ENCODE measurements at places on chromosomes 12 and 14. TPM values are rescaled to one million over a fixed set of nuclear protein-coding genes. Genes with fewer than 3 reads are reported as not detected.

The ENDOU gene
- 0.30 TPM for total RNA-seq

The PTHLH gene
- not detected for total RNA-seq

The NRXN3 gene
- not detected for total RNA-seq

The ALX1 gene
- not detected for total RNA-seq

The RDH16 gene
- 0.62 TPM for total RNA-seq

The SFSWAP gene
- 67.8 TPM for total RNA-seq

DNA sequence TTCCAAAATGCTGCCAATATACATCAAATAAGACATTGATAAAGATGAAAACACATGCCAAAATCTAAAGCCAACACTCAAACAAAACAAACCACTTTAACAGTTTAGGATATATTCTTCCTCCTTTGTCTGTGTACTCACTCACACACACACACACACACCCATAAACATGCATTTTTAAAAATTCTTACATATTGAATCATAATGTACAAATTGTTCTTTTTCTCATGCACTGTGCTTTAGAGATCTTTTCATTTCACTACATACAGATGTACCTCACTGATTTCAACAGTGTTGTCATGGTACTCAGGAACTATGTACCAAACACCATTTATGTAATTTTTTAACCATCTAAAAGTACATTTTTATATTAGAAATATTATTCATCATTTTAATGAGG lies 9.5 kb upstream of the RERG start:
- H3K27me3 ChIP-seq = peaks cover 40% of the 10 kb centered on the region
- H3K4me1 ChIP-seq = peaks cover 2% of the 10 kb centered on the region
- DNase-seq = no peak
- no peaks in the 10 kb centered on the region for H3K36me3 ChIP-seq
- H3K4me3 ChIP-seq = no peak overlapping the region
- H3K27ac ChIP-seq = no peak overlapping the region

GRCh38 chr12:24698972-24699371 lies 249.9 kb downstream of the BCAT1 start:
- peaks cover 2% of the 10 kb centered on the region for H3K27me3 ChIP-seq
- DNase-seq = no peak
- H3K4me3 ChIP-seq = no peak overlapping the region

- no peak overlapping the region for H3K27ac ChIP-seq
- peaks cover 5% of the 10 kb centered on the region for H3K27me3 ChIP-seq
- H3K36me3 ChIP-seq = peaks cover 4% of the 10 kb centered on the region
- H3K4me3 ChIP-seq = no peak overlapping the region
- H3K4me1 ChIP-seq = peaks cover 7% of the 10 kb centered on the region
Observed at GRCh38 chr14:97827746-97828145, 1030.6 kb downstream of the VRK1 start.

DNA sequence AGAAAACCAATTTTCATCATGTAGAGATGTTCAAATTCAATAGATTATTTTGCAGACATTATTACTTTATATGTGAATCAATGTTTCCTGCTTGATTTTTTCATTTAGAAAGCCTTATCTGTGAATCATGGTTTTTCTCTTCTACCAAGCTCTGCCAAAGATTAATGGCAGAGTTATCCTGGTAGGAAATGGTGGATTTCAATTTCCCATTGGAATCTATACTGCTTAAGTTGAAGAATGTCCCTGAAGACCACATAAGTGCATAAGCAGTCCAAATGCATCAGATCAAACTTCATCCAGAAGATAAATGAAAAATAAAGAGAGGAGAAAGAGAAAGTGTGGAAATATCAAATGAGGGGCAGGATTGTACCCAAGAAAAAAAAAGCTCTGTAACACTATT lies 5.0 kb downstream of the LUM start:
- no peaks in the 10 kb centered on the region for H3K4me1 ChIP-seq
- DNase-seq = no peak
- no peak overlapping the region for H3K4me3 ChIP-seq
- no peak overlapping the region for H3K27ac ChIP-seq

DNA sequence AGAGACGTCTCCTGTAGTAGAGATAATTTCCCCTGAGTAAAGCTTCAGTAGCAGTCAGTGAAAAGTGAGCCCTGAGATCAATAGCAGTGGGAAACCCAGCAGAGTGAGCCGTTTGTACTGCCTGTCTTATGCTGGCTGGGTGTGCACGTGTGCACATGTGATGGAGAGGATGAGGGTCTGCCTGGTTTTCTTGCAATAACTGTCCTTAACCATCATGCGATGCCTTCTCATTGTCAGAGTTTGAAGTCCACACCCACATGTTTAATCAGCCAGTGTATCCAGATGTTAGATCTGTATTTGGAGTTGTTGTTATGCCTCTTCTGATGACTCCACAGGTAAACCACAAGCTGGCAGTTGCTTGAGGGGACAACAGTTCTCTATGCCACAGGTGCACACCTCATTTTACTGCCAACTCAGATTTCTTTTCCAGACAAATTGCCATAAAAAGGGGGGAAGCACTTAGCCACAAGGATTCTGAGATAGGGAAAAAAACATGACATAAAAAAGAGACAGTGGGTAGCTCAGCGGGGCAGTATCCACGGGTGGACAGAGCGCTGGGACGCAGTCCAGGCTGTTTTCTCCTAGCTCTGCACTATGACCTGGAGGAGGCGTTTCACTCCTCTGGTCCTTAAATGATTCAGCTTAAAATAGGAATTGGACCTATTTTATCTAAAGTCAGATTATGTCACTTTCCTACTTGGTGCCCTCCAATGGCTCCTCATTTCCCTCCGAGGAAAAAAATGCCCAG lies 192.3 kb downstream of the ANO6 start:
- H3K36me3 ChIP-seq = peaks cover 22% of the 10 kb centered on the region
- no peak overlapping the region for H3K27ac ChIP-seq
- H3K4me3 ChIP-seq = no peak overlapping the region

DNA sequence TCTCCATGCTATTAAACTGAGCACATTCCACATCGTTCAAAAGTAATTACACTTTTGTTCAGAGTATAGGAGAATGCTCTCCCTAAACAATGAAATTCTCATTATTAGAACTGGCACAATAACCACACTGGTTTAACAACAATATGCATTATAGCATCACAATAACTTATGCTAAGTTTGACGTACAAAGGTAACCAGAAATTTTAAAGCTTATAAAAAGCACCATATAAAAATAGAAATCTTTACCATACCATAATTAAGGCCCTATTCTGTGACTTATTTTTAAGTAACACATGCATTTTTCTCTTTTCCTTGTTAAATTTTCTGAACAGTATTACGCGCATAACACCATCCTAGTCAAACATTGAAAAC lies 60.4 kb downstream of the SOX5 start:
- H3K27ac ChIP-seq = no peak overlapping the region
- no peaks in the 10 kb centered on the region for H3K36me3 ChIP-seq
- no peak for DNase-seq
- H3K27me3 ChIP-seq = no peaks in the 10 kb centered on the region
- no peaks in the 10 kb centered on the region for H3K4me1 ChIP-seq

- H3K27ac ChIP-seq = no peak overlapping the region
- H3K4me1 ChIP-seq = no peaks in the 10 kb centered on the region
- H3K4me3 ChIP-seq = no peak overlapping the region
Observed at GRCh38 chr14:77153802-77154201, 12.2 kb upstream of the ZDHHC22 start.

DNA sequence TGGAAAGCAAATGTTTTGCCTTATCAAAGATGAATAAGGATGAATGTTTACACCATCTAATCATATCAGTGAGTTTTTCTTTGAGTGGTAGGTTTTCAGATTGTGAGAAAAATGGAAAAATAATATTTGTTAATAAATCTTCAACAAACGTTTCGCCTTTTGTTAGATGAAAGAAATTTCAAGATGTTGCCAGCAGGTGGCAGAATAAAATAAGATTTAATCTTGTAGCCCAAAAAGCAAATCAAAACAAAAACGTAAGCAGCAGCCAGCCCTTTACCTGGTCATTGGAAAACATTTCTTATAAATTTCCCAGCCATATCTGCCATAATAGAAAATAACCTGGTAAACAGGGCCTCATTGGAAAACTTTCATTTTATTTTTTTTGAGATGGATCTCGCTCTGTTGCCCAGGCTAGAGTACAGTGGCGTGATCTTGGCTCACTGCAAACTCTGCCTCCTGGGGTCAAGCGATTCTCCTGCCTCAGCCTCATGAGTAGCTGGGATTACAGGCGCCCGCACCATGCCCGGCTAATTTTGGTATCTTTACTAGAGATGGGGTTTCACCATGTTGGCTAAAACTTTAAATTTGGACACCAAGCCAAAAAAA lies 15.4 kb upstream of the TMEM120B start:
- no peak for DNase-seq
- peak overlapping the region; percentile 25 for H3K27ac ChIP-seq
- H3K4me3 ChIP-seq = no peak overlapping the region
- no peaks in the 10 kb centered on the region for H3K36me3 ChIP-seq

DNA sequence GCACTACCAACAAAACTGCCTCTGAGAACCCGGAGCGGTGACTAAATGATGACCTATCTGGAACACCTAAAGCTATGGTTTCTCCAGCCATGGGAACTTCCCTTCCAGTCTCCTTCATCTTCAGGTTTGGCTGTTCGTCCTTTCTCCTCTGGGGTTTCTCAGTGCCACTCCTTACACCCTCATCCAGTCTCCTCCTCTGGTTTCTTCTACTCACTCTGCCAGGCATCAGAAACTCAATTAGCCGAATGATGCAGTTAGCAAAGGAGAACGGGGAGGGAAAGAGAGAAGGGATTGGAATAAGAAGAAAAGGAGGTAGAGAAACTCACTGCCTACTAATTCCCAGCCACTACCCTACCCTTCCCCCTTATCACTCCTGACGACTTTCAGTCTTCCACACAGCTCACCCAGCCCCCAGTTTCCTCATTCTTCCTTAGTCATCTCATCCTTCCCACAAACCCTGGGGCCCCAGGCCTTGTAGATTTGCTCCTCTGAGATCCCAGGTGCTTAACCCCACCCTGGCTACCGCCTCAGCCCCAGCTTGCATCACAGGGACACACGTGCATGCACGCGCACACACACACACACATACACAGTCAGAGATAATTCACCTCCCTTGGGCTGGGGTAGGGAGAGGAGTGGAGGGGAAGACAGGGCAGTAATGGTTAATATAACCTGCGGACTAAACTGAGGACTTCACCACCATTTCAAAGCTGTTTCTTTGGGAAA lies 13.0 kb downstream of the FGD6 start:
- no peak for DNase-seq
- no peak overlapping the region for H3K27ac ChIP-seq
- peaks cover 7% of the 10 kb centered on the region for H3K4me1 ChIP-seq
- H3K27me3 ChIP-seq = peaks cover 5% of the 10 kb centered on the region
- H3K36me3 ChIP-seq = no peaks in the 10 kb centered on the region
- no peak overlapping the region for H3K4me3 ChIP-seq

GRCh38 chr12:25052196-25052913 lies 103.5 kb upstream of the BCAT1 start:
- peak; percentile 74 for DNase-seq
- peak overlapping the region; percentile 94 for H3K4me3 ChIP-seq
- H3K27me3 ChIP-seq = no peaks in the 10 kb centered on the region
- H3K4me1 ChIP-seq = peaks cover 33% of the 10 kb centered on the region
- peaks cover 10% of the 10 kb centered on the region for H3K36me3 ChIP-seq

DNA sequence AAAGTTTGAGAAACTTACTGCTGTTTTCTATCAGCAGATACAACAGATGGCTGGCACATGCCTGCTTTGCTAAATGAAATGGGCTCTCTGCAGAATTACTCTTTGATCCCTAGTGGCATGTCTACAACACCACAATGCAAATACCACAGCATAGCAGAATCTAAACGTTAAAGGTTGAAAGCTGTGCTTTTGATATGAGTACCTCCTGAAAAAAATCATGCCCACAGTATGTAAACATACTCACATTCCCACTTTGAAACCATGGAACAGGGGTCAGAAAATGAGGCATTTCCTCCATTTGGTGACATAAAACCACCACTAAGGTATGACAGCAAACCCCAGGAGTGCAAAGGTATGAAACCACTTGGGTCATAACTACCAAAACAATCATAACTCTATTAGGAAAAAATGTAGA lies 7.5 kb downstream of the WIF1 start:
- H3K36me3 ChIP-seq = no peaks in the 10 kb centered on the region
- no peaks in the 10 kb centered on the region for H3K4me1 ChIP-seq
- no peak for DNase-seq
- no peak overlapping the region for H3K27ac ChIP-seq
- peaks cover 25% of the 10 kb centered on the region for H3K27me3 ChIP-seq

DNA sequence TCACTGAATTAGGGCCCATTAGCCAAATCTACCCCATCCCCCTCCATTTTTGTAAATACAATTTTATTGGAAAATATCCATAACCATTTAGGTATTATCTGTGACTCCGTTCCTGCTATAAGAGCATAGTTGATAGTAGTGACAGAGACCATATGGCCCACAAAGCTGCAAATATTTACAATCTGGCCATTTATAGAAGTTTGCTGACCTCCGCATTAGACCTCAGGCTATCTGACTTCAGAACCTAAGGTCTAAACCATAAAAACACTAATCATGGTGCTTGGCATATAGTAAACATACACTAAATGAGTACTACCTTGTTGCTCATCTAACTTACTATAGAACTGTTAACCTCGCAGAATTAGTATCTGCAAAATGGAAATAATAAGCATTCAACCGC lies 124.8 kb downstream of the NPAS3 start:
- H3K27me3 ChIP-seq = no peaks in the 10 kb centered on the region
- H3K4me3 ChIP-seq = no peak overlapping the region
- no peak for DNase-seq
- no peaks in the 10 kb centered on the region for H3K36me3 ChIP-seq
- no peak overlapping the region for H3K27ac ChIP-seq

DNA sequence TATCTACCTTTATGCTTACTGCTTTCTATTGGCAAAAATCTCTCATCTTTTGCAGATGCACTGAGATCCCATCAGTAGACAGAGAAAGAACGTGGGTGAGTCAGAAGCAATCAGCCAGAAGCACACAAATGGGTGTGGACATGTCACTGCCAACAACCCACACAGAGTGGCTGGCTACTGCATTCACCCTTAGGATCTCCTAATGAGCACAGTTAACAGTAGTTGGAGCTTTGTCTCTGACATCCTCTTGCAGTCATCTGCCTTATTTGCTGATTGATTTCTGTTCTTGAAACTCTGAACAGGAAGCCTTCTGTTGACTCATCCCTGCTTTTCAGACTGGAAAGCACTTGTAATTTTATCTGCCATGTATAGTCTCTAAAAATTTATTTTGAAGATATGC lies 117.2 kb downstream of the RGS6 start:
- H3K27me3 ChIP-seq = peaks cover 19% of the 10 kb centered on the region
- no peak overlapping the region for H3K27ac ChIP-seq
- peaks cover 1% of the 10 kb centered on the region for H3K4me1 ChIP-seq
- H3K36me3 ChIP-seq = no peaks in the 10 kb centered on the region
- DNase-seq = no peak

- peaks cover 19% of the 10 kb centered on the region for H3K27me3 ChIP-seq
- no peak for DNase-seq
- H3K36me3 ChIP-seq = no peaks in the 10 kb centered on the region
Observed at GRCh38 chr14:95314609-95315008, 5.1 kb downstream of the CLMN start.

DNA sequence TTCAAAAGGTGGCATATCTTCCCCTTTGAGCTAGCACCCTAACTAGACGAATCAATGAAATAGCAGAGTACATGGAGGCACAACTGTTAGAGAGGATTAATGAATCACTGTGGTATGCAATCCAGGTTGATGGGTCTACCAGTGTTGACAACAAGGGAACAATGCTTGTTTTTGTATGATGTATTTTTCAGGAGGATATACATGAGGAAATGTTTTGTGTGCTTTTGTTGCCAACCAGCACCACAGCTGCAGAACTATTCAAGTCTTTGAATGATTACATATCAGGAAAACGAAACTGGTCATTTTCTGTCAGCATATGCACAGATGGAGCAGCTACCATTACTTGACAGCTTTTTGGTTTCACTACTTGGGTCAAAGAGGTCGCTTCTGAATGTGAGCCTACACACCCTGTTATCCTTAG lies 142.6 kb downstream of the GPHN start:
- H3K4me3 ChIP-seq = no peak overlapping the region
- no peaks in the 10 kb centered on the region for H3K36me3 ChIP-seq
- peaks cover 9% of the 10 kb centered on the region for H3K4me1 ChIP-seq
- H3K27ac ChIP-seq = no peak overlapping the region
- H3K27me3 ChIP-seq = no peaks in the 10 kb centered on the region

Data from activated naive CD8-positive, alpha-beta T cell treated with anti-CD3 and anti-CD28 coated beads, Interleukin-2, amount 10 ng/mL, durations not matched to agents 7 days and 5 days (primary cell).